ENCODE measurements at places on chromosomes 12 and 14.

GRCh38 chr12:110581931-110582275, 1.2 kb downstream of the PPTC7 start:
- DNase-seq = no peak

DNA sequence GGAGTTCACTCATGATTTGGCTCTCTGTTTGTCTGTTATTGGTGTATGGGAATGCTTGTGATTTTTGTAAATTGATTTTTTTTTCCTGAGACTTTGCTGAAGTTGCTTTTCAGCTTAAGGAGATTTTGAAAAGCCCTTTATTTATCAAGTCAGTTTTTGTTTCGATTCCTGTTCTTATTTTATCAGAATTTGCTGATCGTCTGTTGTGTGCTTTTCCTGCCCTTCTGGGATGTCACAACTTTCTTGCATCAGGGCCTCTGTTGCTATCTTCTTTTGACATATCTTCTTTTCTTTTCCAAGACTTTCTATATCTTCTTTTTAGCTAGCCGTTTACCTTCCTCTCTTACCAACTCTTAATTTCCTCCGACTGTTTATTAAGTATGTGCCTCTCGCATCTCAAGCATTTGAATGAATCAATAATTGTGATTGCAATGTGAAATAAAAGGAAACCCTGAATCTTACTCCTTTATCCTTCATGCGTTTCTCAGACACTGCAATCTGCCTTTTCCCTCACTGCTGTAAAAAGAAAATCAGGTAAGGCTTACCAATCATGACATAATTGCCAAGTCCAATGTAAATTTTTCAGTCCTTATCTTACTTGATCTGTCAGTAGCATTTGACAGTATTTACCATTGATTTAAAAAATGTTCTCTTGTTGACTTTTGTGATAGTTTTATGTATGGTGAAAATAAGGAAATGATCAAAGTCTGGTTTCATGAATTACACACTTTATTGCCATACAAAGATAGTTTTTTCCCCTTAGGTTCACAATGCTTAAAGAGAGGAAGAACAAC, 53.0 kb downstream of the ETNK1 start:
- DNase-seq = no peak

DNA sequence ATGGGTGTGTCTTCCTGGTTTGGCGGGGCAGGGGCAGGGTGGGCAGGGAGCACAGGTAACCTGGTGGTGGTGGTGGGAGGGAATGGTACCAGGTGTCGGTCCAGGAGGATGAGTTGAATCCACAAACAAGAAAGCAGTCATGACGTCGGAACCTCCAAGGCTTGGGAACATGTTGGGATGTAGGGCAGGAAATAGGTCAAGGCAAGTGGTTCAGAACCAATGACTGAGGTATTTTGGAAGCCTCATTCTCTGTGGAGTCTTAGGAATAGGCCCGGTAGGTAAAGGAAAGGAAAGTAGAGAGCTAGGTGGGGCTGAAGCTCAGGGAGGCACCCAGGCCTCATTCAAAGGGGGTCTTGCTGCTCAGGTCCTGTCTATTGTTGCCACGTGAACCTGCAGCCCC, 39.1 kb upstream of the TMED10 start:
- DNase-seq = no peak

DNA sequence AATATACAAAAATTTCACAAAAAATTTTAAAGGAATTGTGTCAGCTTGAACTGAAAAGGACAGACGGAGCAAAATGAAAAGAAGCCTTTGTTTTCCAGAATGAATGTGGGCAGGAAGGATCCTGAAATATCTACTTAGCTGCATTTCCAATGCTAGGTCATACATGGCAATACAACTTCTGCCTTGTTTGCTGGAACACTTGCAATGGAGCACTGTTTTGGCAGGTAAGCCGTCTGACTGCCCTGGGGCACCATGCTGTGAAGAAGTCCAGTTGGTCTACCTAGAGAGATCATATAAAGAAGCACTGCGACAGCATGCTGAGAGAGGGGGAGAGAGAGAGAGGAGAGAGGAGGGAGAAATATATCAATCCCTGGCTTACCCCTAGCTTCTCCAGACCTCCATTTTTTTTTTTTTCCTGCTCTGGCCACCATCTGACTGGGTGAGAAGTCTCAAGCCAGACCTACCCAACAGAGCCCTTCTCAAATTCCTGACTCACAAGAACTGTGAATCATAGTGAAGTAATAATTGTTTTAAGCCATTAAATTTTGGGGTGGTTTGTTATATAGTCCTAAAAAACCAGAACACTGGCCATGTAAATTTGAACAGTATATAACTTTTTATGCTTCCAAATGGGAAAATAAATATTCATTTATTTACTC, 97.1 kb upstream of the PRICKLE1 start:
- DNase-seq = no peak

DNA sequence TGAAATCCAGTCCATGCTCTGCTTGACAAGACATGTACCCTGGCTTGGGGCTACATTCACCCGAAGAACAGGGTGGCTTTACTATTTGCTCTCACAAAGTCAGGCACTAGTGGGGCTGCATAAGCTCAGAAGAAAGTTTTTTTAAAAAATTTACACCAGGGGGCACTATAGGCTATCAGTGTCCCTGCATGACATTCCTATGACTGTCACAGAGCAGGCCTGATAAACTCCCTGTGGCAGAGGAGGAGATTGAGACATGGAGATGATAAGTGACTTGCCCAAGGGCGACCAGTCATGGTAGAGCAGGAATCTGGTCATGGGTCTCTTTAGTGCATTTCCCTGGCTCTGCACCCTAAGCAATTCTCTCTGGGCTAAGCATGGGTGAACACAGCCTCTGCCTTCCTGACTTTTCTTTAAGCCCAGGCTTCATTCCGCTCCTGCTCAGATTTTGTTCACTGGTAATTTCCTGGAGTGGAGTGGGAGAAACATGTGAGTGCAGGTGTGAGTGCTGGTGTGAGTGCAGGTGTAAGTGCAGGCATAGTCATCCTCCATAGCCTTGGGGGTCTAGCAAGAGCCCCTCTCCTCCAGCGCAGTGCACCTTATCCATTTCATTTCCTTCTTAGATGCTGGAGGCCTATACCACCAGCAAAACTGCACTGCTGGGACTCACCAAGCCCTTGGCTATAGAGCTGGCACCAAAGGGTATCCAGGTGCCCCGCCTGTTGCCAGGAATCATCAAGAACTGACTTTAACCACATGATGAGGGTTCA, 91.6 kb downstream of the DHRS2 start:
- no peak for DNase-seq

DNA sequence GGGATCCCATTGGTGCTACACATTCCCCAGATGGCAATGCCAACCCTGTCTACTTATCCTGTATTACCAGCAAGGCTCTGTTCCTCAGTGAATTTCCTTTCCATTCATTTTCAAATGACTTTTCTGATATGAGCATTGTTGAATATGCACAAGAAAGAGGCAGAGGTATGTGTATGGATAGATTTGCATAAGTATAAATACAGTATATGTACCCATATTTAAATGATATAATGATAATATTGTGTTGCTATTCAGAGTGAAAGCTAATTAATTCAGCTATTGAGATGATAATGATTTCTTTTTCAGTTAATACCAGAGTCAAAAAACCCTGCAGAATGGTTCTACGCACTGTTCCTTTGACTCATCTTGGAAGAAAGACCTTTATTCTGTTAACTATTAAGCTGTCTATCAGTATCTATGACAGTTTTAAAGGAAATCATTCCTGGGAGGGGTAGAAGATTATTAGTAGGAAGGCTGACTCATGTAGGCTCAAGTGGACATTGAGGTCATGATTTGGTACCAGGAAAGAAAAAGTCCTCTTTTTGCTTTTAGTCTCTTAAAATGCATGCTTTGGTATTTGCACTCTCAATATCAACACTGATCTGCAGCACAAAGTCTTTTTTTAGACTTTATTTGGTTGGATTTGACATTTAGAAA, 44.9 kb upstream of the GAS2L3 start:
- no peak for DNase-seq

DNA sequence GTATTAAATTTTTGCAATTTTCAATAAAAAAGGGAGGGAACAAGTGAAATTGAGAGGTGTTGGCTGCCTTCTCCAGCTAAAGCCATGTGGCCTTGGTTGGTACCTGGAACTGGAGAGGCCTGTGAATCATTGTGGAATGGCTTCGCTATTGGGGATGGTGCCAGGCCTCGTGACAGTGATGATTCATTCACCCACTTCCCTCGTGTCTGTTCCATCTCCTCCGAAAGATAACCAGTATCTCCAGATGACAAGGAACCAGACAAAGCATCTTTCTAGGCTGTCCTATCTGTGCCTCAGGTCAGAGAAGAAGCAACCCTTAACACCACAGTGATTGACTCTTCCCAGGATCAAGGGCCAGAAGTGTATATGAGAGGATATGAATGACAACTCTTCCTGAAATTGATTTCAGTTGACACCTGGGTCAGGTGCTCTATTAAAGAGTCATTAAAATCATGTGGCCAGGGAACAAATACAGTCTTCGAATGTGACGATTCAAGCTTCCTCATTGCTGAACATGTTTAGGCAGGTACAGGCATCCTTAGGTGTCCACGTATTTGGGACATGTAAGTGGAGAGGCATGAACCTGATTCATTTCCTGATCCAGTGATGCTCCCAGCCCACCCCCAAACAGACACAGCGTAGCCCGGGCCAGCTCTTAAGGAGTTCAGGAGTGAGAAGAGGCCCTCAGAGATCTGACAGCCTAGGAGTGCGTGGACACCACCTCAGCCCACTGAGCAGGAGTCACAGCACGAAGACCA, at the start of gene RNASE7:
TSS of gene RNASE7 (plus strand) at position 687 of the 758 bp plus-strand sequence. CDS start 631 bp downstream, outside the sequence.
- no peak for DNase-seq

All from stimulated activated CD8-positive, alpha-beta memory T cell treated with anti-CD3 and anti-CD28 coated beads, Interleukin-15, amount 100 ng/mL, for 48 hours (primary cell).